ENCODE measurements at places on chromosomes 11 and 22. TPM values are rescaled to one million over a fixed set of nuclear protein-coding genes. Genes with fewer than 3 reads are reported as not detected.

DNA sequence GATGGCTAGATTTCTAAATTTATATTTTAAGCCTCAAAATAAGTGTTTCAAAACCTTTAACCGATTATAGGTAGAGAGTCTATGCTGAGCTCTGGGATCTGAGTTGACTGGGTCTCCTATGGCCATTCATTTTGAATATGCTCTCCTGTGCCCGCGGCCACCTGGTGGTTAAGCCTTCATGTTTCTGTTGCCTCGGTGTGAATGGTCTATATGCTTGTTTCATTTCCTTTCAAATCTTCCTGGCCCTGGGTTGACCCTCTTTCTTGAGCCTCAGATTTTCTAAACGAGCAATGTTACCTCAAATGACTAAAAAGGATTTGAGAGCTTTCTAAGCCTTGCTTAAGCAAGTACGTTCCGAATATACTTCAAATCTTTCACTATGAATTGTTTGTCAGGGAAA is 789.4 kb upstream of the KIRREL3 start:
- peak; percentile 22 for DNase-seq
- no peak overlapping the region for H3K4me3 ChIP-seq
- H3K27ac ChIP-seq, result no peak overlapping the region
- H3K36me3 ChIP-seq, result no peaks in the 10 kb centered on the region
- H3K27me3 ChIP-seq, result peaks cover 1% of the 10 kb centered on the region

GRCh38 chr11:120969993-120970392 is 53.9 kb upstream of the TBCEL start:
- peaks cover 11% of the 10 kb centered on the region for H3K27me3 ChIP-seq
- no peaks in the 10 kb centered on the region for H3K36me3 ChIP-seq
- H3K4me1 ChIP-seq, result no peaks in the 10 kb centered on the region
- no peak overlapping the region for H3K27ac ChIP-seq
- DNase-seq, result no peak

GRCh38 chr11:2586793-2587131 is 113.0 kb downstream of the KCNQ1OT1 start:
- H3K36me3 ChIP-seq, result peaks cover 4% of the 10 kb centered on the region
- no peaks in the 10 kb centered on the region for H3K4me1 ChIP-seq
- no peak overlapping the region for H3K27ac ChIP-seq

DNA sequence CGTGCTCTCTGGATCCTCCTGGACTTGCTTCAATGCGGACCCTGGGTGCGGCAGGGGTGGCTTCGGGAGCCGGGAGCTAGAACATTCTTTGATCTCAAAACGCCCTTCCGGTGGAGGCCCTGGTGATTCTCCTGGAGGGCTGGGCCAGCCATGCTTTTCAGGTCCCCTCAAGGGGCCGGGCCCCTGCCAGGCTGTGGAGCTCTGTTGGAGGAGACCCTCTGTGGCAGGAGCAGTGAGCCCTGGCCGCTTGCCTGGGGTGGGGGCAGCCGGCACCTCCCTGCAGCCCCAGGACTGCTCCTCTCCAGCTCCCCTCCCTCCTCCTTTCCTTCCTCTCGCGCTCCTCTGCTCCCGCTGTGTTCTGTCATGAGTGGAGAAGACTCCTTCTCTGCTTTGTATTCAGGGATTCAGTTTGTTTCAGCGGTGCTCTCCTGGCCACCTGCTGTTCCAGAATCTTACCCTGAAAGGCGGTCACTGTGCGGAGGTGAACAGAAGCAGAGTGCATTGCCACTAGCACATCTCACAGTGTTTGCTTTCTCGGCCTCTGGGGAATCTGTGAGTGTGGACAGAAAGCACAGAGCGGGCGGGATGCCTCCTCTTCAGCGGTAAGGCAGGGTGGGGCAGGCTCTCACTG is 289.1 kb downstream of the TBC1D22A start:
- no peaks in the 10 kb centered on the region for H3K36me3 ChIP-seq
- no peak for DNase-seq
- no peak overlapping the region for H3K27ac ChIP-seq
- no peak overlapping the region for H3K4me3 ChIP-seq
- no peaks in the 10 kb centered on the region for H3K27me3 ChIP-seq

- no peak for DNase-seq
- H3K27ac ChIP-seq, result no peak overlapping the region
- H3K36me3 ChIP-seq, result peaks cover 3% of the 10 kb centered on the region
These were observed 335.9 kb downstream of the BRD1 start for GRCh38 chr22:49491726-49492125.

DNA sequence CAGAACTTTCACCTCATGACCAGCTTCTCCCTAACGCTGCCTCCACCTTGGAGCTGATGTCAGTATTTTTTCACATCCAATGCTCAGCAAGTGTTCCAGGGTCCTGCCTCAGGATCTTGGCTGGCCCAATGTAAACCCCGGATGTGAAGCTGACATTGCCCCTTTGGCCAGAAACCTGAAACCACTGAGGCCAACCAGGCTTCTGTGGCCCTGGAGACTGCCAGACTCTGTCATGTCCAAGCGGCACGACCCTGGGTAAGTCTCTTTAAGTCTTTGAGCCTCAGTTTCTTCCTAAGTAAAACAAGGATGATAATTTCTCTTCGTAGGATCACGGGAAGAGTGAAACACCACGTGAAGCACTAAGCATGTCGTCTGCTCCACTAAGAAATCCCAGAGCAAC is 22.8 kb downstream of the SERPIND1 start:
- no peaks in the 10 kb centered on the region for H3K27me3 ChIP-seq
- no peak overlapping the region for H3K4me3 ChIP-seq
- H3K27ac ChIP-seq, result no peak overlapping the region
- no peaks in the 10 kb centered on the region for H3K4me1 ChIP-seq
- DNase-seq, result no peak
- H3K36me3 ChIP-seq, result peaks cover 23% of the 10 kb centered on the region

- H3K4me3 ChIP-seq, result no peak overlapping the region
- no peak overlapping the region for H3K27ac ChIP-seq
- H3K4me1 ChIP-seq, result peaks cover 5% of the 10 kb centered on the region
- DNase-seq, result no peak
- no peaks in the 10 kb centered on the region for H3K36me3 ChIP-seq
- peaks cover 2% of the 10 kb centered on the region for H3K27me3 ChIP-seq
These were observed 2.1 kb upstream of the SMIM38 start for GRCh38 chr11:69153661-69154060.

- H3K27ac ChIP-seq, result no peak overlapping the region
- H3K4me1 ChIP-seq, result no peaks in the 10 kb centered on the region
- no peak for DNase-seq
- no peaks in the 10 kb centered on the region for H3K36me3 ChIP-seq
- H3K4me3 ChIP-seq, result no peak overlapping the region
These were observed 636.6 kb downstream of the NTM start for GRCh38 chr11:132006884-132007580.

DNA sequence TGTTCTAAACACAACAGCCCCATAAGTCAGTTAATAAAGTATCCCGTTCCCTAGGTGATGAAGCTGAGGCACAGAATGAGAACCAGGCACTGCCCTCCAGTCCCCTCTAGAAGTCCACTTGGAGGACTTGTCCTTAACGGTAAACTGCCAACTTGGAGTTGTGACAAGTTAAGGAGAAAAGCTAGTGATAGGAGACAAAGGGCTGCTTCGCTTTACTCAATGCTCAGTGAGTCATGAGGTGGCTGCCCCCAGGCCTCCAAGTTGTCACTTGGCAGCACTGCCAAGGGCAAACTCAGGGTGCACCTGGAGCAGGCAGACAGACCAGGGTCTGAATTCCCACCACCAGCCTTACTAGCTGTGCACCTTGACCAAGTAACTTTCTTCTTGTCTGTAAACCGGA is 13.5 kb downstream of the SLC43A1 start:
- H3K36me3 ChIP-seq, result peaks cover 29% of the 10 kb centered on the region
- H3K27me3 ChIP-seq, result no peaks in the 10 kb centered on the region
- no peak overlapping the region for H3K27ac ChIP-seq
- DNase-seq, result no peak
- H3K4me1 ChIP-seq, result no peaks in the 10 kb centered on the region
- no peak overlapping the region for H3K4me3 ChIP-seq

DNA sequence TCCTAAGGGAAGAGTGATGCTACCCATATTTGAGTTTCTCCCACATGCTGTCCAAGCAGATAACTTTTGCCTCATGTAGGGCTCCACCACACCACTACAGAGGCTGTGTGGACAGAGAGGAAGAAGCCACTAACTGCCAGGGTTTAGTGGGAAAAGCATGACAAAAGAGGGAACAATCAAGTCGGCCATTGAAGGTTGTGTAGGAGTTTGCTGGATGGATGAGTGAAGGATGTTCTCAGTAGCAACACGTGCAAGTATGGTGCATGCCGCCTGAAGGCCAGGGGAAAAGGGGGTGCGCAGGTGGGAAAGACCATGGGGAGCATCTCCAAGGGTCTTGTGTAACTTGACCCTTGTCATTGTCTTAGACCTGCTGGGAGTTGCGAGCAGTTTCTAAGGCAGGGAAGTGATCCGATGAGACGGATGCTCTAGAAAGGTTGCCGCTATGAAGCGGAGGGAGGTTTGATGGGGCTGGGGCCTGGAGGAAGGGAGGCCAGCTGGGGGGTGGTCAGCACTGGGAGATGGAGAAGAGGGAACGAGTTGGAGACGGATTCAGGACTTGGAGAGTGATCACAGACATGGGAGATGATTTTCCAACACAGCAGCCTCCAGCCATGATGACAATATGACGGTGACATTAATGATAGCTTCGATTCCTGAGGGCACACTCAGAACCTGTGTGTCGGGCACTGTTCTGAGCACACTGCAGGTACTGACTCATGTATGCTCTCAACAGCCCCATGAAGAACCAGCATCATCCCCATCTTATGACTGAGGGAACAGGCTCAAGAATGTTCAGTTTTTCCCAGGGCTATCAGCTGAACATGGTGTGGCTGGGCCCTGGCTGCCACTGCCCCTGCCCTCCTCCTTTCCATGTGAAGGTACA is 53.7 kb downstream of the CD6 start:
- H3K4me1 ChIP-seq, result peaks cover 95% of the 10 kb centered on the region
- H3K36me3 ChIP-seq, result peaks cover 76% of the 10 kb centered on the region
- H3K27ac ChIP-seq, result peak overlapping the region; percentile 97
- H3K4me3 ChIP-seq, result peak overlapping the region; percentile 79
- DNase-seq, result peak; percentile 61

DNA sequence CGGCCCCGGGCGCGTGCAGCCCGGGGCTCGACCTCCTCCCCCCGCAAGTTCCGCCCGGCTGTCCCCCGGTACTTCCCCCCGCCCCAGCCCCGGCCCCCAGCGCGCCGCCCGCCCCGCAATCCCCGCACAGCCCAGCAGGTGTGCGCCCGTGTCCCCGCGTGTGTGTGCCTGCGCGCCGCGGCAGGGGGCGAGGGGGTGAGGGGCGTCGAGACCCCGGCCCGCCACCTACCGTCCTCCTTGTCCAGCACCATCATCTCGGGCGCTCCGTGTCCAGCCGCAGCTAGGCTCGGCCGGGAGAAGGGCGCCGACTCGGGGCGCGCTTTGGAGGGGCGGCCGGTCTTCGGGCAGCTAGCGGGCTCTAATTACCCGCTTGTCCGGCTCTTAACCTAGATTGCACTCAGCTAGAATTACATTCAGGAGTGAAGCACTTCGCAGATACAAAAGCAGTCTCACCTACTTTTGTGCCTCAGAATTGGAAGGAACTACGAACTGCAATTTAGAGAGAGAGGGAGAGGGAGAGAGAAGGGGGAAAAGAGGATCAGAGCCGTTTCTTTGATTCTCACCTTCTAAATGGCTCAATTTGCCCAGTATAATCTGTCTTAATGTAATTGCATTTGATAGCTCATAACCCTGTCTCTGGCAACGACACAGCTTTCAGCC is 439 bp downstream of the LMO1 start:
- H3K27me3 ChIP-seq, result peaks cover 61% of the 10 kb centered on the region
- no peak overlapping the region for H3K27ac ChIP-seq
- no peak for DNase-seq

DNA sequence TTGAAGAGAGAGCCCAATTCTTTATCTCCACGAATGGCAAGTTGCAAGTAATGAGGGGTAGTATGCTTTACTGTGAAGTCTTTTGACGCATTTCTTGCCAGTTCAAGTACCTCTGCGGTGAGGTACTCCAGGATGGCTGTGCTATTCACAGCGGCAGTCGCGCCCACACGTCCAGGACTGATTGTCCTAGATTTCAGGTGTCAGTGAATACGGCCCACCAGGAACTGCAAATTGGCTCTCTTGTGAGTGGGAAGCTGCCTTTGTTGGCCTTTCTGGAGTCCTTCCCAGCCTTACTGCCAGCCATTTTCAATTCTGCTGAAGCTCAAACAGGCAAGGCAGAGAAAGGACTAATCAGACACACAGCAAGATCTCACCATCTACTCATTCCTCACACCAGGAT is 8.5 kb downstream of the PPFIA1 start:
- DNase-seq, result no peak
- H3K4me3 ChIP-seq, result no peak overlapping the region
- H3K27ac ChIP-seq, result no peak overlapping the region
- peaks cover 54% of the 10 kb centered on the region for H3K36me3 ChIP-seq
- H3K27me3 ChIP-seq, result no peaks in the 10 kb centered on the region
- H3K4me1 ChIP-seq, result peaks cover 36% of the 10 kb centered on the region

- peaks cover 4% of the 10 kb centered on the region for H3K4me1 ChIP-seq
- H3K36me3 ChIP-seq, result no peaks in the 10 kb centered on the region
- H3K4me3 ChIP-seq, result no peak overlapping the region
- DNase-seq, result peak; percentile 41
These were observed 153.8 kb upstream of the E2F8 start for GRCh38 chr11:19394525-19395016.

GRCh38 chr22:38766076-38766777 is 10.4 kb upstream of the SUN2 start:
- H3K27ac ChIP-seq, result no peak overlapping the region
- H3K4me1 ChIP-seq, result peaks cover 4% of the 10 kb centered on the region
- no peaks in the 10 kb centered on the region for H3K27me3 ChIP-seq
- DNase-seq, result peak; percentile 60
- no peaks in the 10 kb centered on the region for H3K36me3 ChIP-seq

DNA sequence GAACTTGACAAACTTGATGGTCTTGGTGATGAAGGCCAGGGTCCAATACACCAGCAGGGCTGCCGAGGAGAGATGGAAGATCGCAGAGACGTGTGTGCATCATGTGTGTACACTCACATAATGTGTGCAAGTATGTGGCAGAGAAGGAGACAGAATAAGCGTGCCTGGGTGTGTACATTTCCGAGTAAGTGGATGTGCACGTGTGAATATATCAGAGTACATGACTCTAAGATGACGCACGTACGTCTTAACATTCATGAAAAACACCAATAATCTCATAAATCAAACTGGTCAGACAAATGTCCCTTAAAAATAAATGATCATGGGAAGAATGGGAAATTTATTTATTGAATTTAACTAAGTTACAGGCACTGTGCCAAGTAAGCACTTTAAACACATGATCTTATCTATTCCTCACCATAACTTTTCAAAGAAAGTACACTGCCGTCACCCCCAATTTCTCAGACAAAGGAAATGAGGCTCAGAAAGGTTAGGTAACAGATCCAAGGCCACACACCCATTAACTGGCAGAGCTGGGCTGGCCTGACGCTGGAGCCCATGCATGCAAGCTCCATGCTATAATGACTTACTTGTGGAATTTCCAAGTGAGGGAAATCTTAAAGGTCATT is 13.0 kb downstream of the ABCC8 start:
- no peak for DNase-seq
- H3K4me1 ChIP-seq, result no peaks in the 10 kb centered on the region
- H3K36me3 ChIP-seq, result no peaks in the 10 kb centered on the region
- no peak overlapping the region for H3K4me3 ChIP-seq

OR5D18 gene
- not detected for total RNA-seq

OR52N4 gene
- total RNA-seq, result 0.23 TPM

POLD4 gene
- total RNA-seq, result 31.3 TPM

RASSF7 gene
- total RNA-seq, result 16.8 TPM

RAC2 gene
- 692 TPM for total RNA-seq

WBP2NL gene
- 0.54 TPM for total RNA-seq

SULT4A1 gene
- 0.14 TPM for total RNA-seq
